ENCODE measurements at places on chromosomes 13 and 19.
A peak's percentile ranks its signal among the peaks of the same experiment; 100 is the strongest.

DNA sequence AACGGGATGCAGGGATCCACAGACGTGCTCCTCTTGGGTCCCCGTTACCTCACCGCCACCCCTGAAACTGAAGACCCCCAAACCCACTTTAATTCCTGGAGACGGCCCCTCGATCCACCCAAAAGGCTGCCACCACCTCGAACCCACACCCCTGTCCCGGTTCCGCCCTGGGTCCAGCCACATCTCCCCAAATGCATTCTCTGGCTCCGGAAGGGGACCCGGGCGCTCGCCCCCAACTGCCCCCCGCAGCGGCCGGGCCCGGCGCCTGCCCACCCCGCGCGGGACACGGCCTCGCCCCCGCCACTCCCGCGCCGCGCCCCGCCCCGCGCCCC, 219 bp upstream of the FSTL3 start:
- no peak for DNase-seq

DNA sequence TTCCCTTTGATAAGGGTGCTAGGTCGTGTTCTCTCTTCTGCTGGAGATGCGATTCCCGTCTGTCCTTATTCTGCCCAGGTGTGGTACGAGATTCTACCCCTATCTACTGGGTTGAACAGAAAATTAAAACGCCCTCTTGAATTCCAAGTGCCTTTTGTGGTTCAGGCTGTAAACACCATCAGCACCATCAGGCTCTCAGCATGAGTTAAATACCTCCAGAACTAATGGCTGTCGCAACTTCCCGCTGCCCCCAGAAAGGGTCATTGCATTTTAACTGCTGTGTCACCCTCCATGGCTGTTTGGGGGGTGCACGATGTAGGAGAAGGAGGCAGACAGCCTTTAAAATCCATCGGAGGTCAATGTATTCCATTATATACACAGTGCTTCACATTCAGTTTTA, 177.4 kb downstream of the OXGR1 start:
- DNase-seq, result no peak

GRCh38 chr13:81493144-81493543, 1152.2 kb upstream of the SPRY2 start:
- DNase-seq, result no peak

DNA sequence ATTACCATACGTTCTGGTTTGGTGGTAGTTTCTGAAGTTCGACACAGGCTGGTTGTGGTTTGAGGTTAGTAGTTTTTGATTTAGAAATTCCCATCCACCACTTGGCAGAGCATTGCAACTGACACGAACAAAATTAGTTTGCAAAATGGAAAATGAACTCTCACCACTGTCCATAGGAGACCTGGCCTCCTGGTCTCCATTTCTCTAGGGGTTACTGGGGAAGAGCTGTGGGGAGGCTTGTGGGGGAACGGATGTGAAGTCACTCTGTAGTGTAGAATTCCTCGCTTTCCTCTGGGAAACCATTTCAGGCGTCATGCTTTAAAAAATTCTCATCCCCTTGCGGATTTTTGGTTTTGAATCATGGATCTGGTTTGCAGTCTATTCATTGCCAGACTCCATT, 321.5 kb upstream of the MAB21L1 start:
- DNase-seq, result no peak

DNA sequence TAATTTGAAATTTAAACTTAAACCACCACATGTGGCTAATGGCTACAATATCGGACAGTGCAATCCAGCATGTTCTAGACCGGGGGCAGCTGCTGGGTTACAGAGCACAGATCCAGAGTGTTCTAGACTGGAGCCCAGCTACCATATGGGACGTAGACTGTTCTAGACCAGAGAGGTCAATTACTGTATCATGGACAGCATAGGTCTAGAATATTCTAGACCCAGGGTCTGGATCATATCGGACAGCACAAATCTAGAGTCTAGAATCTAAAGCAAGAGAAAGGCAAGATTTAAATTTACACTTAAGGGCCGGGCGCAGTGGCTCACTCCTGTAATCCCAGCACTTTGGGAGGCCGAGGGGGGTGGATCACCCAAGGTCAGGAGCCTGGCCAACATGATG, 37.9 kb downstream of the CELF5 start:
- no peak for DNase-seq

DNA sequence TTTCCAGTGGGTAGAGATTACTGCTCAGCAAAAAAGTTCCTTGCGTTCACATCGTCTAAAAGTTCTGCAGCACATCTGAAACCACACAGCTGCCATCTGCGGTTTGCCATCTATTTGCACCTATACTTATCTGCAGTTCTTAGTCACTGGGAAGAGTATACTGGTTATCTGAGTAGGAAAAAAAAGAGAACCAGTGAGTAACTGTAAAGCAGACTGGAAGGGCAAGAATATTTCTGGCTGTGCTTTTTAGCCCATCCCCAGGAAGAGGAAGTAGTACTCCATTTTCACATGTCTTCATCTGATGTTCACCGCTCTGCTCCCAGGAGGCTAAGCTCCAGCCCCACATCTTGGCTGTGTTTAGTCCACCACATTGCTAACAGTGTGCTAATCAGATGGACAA, 35.6 kb downstream of the EFNB2 start:
- no peak for DNase-seq

- no peak for DNase-seq
Measured at GRCh38 chr19:32105527-32106310, 239.7 kb upstream of the ZNF507 start.

DNA sequence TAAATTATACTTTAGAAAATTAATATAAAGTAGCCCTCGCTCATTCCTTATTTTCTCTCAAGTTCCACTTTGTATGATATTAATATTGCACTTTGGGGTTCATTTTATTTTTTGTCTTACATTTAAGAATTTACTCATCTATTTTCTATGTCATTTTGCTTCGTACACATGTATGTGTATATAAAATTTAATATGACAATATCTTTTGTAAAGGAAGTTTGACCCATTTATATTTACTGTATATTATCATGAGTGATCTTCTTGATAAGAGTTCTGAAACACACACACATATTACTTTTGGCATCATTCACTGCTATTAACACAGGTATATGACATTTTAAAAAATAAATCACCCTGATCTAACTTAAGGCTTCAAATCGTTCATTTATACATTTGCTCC, 83.1 kb downstream of the IRS2 start:
- no peak for DNase-seq

DNA sequence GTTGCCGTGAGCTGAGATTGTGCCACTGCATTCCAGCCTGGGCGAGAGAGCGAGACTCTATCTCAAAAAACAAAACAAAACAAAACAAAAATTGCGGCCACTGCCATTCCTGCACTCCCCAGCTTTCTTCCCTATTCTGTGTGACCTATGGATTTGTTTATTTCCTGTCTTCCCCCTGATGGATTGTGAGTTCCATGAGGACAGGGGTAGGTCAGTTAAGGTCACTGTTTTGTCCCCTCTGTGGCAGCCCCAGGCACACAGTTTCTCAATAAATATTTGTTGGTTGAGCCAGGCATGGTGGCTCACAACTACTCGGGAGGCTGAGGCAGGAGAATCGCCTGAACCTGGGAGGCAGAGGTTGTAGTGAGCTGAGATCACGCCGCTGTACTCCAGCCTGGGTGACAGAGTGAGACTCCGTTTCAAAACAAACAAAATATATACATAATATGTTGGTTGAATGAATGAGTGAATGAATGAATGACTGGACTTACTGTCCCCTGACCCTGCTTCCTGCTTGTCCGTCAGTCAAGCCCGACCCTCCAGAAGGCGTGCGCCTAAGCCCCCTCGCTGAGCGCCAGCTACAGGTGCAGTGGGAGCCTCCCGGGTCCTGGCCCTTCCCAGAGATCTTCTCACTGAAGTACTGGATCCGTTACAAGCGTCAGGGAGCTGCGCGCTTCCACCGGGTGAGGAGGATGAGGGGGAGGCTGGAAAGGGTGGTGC, 5.0 kb downstream of the EBI3 start:
- DNase-seq, result no peak

DNA sequence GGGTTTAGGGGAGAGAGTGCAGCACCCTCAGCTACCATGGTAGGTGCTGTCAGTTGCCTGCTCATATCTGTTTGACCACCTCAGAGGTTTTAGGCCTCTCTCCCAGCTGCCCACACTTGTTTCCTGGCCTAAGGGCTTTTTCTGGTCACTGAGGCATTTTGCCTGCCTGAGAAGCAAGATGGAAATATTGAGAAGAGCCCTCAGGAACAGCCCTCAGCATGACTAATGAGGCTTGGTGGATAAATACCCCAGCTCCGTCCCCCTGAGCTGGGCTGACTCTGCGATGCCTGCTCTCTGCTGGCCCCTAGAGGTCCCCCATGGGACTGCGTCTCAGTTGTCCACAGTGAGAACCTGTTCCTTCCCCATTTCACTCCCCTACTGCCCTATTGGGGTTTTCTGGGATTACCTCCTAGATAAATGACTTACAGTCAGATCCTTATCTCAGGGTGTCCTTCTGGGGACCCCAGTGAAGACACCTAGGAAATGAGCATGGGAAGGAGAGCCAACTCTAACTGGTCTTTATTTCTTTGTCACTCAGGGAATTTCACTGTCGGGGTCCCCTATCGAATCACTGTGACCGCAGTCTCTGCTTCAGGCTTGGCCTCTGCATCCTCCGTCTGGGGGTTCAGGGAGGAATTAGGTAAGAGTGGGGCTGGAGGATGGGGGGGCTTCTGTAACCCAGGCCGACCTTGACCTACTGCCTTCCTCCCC, 13.3 kb downstream of the PALM3 start:
- no peak for DNase-seq

DNA sequence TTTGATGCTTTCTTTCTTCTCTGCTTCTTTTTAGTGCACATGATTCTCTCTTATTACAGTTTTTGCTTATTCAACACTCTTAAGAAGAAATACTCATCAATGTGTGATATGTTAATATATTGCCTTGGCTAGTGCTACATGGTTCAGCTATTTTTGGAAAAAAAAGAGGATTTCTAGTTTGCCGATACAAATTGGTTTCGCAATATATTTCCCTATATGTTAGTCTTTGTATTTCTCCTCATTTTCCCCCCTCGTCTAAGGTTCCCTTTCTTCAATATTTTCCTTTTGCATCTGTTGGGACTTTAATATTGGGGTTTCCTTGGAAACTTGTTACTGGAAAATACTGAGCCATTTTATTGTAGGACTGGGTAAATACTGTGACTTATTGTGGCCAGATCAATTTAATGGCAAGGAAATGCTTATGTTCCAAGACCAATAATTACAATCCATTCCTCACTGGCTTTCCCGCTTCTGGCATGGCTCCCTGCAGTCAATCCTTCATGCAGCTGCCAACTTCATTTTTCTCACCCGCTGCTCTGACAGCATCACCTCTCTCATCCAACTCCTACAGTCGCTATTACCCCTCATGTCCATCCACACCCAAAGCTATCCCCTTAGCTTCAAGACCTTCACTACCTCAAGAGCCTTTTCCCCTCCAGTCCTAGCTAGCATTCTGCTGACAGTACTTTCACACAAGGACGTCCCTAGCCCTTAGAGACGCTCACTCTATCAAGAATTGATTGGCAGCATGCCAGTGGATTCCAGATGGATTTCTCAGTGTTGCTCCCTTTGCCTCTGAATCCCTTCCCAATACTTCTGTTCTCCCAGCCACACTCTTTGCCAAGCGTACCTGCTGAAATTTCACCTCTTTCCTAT, 280.1 kb upstream of the TMTC4 start:
- no peak for DNase-seq

- peak; percentile 53 for DNase-seq
Measured at GRCh38 chr19:18480006-18480691, 41.7 kb downstream of the ELL start.

DNA sequence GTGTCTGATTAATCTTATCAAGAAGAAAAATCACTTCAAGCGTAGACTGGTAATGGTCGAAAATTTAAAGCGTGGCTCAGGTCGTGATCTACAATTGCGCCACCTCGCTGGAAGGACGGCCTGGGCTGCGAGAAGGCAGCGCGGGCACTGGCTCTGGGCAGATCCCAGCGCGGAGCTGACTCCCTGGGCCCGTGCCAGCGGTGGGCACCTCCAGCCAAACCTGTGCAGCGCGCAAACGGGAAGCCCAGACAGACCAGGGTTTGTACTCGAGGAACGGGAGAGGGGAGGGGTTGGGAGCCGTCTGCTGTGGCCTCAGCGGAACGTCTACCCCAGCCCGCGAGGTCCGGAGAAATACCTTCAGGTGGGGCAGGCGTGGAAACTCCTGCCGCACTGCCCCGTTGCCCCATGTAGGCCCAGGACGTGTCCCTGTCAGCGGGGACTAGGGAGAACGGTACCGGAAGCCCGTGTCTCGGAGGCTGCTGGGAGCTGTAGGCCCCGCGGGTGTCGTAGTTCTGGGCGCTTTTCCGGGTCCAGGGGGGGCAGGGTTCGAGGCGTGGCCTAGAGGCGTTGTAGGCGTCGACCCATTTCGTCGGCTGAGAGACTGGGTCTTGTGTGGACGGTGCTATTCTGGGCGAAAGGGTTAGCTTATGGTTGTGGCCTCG, 21.1 kb downstream of the ZNF274 start:
- no peak for DNase-seq

DNA sequence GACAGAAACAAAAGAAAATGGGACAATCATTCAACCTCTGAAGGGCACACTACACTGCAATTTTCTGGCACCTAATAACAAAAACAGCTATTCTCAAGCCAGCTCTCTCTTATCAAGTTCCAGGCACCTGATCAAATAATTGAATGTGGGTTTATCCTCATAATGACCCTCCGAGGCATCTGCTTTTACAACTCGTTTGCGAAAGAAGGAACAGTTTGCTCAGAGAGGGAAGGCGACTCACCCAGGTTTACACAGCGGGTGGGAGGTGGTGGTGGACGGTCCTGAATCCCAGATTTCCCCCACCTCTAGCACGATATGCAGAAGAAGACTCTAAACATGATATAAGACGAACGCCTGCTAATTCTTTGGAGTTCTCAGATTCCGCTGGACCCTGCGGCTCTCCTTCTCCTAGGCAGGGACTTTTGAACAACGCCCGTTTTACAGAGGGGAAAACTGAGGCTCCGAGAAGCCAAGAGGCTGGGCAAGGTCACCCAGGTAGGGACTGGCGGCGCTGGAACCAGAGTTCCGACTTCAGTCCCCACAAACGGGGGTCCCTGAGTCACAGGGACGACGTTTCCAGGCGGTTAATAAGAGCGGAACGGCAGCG, 641 bp downstream of the SGTA start:
- no peak for DNase-seq

DNA sequence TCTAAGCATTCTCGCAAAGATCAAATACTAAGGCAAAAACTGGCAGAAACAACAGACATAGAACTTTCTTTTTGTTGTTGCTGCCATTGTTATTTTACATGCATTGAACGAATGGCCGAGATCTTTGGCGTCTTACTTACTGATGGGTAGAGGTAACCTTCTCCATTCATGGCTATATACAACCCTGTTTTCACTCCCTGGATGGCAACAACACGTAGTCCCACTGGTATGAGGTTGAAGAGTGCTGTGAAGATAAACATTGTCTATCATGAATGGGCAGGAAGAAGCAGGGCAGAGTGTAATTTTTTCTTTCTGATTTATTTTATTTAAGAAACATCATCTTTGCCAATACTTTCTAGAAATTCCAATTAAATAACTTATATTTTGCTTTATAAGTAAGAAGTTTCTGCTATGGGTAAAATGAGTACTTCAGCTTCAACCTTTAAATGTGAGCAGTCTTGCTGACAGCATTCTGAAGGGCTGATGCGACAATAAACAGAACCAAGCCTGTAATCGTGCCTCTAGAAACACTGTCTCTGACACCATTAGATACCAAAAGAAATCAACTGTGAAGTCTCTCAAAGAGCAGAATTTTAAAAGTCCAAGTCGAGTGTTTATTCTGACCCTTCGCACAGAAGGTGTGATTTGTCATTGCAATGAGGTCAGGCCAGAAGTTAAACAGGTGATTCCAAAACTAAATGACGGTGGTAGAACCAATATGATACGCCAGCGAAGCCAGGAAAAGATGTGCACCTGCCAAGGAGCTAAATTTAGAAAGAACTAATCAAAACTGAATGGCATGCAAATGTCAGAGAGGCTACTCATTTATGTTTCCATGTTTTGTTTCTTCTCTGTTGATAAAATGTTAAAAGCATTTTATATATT, 416.4 kb downstream of the ITGBL1 start:
- no peak for DNase-seq
